ENCODE measurements at places on chromosomes 2 and 18.

DNA sequence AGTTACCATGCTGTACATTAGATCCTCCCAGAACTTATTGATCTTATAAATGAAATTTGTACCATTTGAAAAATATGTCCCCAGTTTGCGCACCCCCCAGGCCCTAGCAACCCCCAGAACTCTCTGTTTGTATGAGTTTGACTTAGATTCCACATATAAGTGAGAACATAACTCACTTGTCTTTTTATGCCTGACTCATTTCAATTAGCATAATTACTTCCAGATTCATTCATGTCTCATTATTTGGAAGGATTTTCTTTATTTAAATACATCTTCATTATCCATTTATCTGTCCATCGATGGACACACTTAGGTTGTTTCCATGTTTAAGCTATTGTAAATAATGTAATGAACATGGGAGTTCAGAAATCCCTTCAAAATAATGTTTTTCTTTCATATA lies 705.9 kb downstream of the CCDC85A start:
- DNase-seq, result no peak

DNA sequence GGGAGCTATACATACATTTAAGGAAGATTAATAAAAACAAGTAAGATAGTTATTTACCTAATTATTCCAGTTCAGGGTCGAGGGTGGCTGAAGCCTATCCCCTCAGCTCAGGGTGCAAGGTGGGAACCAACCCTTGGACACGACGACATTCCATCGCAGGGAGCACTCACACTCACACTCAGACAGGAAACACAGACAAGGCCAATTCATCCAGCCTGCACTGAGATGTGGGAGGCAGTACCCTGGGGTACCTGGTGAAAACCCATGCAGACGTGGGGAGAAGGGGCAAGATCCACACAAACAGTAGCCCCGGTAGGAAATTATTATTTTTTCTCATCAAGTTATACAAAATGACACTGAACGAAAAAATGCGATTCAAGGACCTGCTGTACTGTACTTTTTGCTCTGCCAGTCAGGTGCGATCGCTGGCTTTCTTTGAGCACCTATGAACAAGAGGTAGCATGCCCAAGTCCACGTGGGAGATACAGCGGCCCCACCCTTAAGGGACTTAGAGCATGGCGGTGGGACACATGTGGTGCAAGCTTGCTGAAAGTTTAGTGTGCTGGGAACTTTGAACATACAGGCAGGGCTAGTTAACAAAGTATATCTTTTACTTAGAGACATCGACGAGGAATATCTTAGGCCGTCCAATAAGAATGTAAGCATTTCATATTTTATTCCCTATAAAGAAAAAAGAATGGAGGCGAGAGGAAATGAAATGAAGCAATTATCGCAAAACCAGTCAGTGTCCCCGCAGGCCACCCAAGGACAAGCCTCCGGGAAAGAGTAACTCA lies 624 bp downstream of the METTL8 start:
- no peak for DNase-seq

DNA sequence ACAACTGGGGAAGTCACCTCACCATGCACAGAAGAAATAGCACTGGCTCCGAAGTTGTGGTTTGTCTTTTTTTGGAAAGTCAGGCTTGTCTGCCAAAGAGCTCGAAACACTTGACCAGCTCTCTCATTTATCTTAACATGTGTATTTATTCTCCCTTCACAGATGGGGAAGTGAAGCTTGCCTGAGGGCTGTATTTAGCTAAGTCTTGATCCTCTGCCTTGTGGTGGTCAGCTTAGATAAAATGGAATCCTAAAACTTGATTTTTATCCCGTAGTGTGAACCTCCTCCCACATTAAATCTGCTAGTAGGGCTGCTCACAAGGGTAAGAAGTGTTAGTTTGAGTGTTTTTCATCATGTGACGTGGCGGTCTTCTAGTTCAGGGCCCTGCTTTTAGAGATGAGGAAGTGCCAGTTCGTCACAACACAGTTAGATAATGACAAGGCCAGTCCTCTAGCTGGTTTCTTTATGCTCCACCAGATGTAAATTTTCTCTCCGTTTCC lies 89.7 kb downstream of the TMEM247 start:
- no peak for DNase-seq

- no peak for DNase-seq
Measured at GRCh38 chr2:159072795-159073194, 104.4 kb downstream of the TANC1 start.

DNA sequence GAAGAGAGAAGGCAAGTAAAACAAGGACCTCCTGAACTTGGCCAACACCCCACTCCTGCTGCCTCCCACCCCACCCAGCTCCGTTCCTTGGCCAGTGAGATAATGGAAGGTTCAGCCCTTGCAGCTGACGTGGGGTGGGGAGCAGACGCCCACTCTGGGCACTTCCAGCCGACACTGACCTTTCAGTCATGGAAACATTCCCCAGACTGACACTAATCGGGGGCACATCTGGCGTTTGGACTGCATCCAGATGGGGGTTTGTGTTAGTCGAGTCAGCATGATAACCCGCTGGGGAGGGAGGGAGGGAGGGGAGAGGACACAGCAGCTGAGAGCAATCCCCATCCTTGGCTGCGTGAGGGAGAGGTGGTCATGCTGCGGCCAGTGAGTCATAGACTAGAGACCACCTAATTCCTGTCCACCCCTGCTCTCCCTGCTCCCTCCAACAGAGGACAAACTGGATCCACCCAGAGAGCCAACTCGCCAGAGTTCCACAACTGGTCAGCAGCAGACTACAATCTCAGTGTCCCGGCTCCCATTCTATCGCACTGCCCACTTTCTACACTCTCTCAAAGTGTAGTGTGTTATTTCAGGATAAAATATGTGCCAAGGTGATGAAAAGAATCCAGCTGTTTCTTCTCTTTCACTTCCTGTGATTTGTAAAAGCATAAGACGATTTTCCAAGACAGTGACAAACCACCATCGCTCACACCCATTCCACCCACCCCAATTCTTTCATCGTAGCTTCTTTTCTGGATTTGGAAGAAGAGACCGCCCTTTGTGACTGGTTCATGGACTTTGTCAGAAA lies 115.4 kb upstream of the PKDCC start:
- no peak for DNase-seq

DNA sequence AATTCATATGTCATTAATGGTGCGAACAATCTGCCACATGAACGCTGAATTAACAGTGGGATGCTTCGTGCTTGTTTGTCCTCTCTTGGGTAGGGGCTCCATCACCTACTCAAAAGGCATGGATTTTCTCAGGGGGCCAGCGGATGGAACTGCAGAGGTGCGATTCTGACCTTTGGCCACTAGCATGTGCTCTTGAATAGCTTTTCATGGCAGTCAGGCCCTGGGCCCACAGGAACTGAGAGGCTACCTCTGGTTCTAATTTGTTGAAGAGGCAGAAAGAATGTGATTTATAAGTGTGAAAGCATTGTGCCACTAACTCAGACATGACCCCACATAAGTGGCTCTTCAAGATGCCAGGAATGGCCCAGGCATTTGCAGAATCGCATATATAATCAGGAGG lies 283.2 kb downstream of the INSIG2 start:
- no peak for DNase-seq

- DNase-seq, result no peak
Measured at GRCh38 chr2:191410646-191411436, 165.6 kb downstream of the MYO1B start.

DNA sequence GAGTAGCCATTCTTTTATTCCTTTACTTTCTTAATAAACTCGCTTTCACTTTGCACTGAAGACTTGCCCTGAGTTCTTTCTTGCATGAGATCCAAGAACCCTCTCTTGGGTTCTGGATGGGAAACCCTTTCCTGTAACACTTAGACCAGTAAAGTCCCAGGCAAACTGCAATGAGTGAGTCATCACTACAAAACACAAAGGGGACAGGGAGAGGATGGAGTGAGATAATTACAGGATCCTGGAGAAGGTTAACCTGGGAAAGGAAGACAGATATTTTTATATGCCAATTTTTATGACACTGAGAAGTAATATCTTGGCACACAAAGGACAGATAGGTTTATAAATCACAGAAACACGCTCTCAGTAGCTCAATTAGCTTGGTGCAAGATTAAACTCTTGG lies 48.7 kb downstream of the EHD3 start:
- no peak for DNase-seq

- DNase-seq, result no peak
Measured at GRCh38 chr2:98804736-98805135, 73.8 kb upstream of the MGAT4A start.
